Right renal pelvis (tissue), 4 donors: ENCODE measurements at places on chromosomes 1 and 21.

- no peak for DNase-seq
Measured at GRCh38 chr1:94713472-94714141, 106.5 kb upstream of the SLC44A3 start.

DNA sequence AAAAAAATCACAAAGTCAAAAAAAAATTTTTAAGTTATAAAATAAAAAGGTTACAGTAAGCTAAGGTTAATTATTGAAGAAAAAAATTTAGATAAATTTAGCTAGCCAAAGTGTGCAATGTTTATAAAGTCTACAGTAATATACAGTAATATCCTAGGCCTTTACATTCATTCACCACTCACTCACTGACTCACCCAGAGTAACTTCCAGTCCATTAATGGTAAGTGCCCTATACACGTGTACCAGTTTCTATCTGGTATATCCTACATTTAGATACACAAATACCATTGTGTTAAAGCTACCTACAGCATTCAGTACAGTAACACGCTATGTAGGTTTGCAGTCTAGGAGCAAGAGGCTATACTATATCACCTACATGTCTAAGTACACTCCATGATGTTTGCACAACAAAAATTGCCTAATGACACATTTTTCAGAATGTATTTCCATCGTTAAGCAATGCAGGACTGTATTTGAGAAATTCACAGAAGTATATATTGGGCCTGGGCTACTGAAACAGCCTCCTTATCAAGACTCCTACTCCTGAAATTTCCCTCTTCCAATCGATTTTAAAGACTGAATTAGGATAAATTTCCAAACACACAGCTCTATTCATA, 155.1 kb downstream of the COP1 start:
- no peak for DNase-seq

GRCh38 chr1:37839676-37840075, 19.7 kb downstream of the MTF1 start:
- DNase-seq = no peak

DNA sequence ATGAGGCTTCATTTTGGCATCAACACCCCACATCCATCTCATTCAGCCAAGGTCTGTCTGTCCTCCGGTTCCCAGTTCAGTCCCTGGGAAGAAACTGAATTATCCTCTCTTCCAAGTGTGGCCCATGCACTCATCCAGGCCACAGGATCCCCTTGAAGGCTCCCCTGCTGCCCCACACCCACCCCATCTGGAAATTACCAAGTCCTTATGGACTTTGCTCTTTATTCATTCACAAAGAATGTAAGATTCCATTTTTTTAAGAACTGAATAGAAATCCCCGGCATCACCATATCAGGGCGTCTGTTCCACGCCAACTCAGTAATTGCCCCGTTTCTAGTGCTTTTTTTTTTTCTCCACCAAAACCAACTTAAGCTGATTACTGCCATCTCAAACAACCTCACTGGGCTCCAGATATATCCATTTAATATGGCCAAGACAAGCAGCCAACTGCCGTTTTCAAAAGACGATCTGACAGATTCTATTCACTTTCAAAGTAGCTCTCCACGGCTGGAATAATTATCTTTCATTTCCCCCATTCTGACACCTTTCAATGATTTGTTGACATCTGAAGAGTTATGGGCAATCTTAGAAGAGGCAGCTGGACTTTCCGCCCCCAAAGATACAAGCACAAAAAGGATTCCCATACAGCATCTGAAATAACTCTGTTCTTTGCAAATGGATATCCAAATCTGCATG, 55.9 kb downstream of the OLIG1 start:
- no peak for DNase-seq

DNA sequence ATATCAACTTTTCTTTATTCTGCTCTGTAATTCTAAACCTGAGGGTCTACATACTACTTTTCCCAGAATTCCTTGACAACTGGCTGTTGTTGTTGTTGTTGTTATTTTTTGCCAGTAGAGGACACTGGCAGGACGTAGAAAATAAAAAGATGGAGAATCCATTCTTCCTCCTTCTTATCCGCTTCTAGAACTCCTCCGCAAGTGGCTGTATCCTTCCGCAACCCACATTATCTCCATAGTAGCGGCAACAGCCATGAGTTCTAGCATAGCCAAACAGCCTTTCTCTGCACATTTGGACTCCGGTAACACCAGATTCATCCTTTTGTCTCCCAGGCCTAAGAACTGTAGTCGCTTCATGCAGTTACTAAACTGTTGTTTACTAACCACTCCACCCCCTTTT, 91.1 kb upstream of the CACHD1 start:
- no peak for DNase-seq

DNA sequence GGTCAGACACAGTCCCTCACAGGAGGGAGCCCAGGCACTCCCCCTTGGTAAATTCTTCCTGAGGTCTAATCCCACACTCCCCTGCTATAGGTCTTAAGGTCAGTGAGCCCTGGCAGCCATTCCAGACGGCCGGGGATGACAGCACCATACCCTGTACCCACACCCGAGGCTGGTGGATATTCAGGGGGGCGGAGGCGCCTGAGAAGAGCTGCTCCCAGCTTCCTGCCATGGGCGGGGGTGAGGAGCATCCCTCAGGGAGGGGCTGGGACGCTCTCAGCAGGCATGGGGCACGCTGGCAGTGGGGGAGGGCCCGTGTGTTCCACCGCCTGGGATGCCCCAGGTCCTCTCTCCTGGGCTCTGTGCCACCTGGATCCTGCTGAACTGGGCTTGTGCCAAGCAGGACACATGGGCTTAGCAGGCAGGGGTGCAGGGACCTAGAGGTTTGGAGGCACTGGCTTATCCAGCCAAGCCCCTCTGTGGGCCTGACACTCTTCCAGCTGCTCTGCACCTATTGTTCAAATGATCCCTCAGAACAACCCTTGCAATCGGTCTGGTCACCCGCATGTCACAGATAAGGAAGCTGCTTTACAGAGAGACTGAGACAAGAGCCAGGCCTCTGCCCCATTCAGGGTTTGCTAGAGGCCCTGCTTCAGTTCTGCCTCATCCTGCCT, 5.7 kb upstream of the ADGRB2 start:
- no peak for DNase-seq

GRCh38 chr1:167248707-167249642, 28.3 kb downstream of the POU2F1 start:
- no peak for DNase-seq

DNA sequence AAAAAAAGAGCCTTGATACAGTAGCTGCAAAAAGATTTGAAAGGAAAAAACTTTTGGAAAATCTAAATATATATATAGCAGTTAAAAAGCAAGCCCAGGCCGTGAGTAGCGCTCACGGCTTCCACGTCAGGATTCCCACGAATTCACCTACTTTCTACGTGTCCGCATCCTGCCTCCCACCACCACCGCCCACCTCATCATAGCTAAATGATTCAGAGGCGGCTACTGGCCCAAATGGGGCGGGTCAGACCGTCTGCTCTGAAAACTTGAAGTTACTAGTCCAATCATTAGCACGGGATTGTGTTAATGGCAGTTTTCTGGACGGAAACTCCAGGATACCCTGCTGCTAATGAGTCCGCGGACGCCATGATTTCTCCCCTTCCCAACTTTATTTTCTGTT, 1.3 kb upstream of the CCSAP start:
- no peak for DNase-seq

GRCh38 chr1:109331113-109331512, 24.3 kb upstream of the MYBPHL start:
- DNase-seq = no peak

DNA sequence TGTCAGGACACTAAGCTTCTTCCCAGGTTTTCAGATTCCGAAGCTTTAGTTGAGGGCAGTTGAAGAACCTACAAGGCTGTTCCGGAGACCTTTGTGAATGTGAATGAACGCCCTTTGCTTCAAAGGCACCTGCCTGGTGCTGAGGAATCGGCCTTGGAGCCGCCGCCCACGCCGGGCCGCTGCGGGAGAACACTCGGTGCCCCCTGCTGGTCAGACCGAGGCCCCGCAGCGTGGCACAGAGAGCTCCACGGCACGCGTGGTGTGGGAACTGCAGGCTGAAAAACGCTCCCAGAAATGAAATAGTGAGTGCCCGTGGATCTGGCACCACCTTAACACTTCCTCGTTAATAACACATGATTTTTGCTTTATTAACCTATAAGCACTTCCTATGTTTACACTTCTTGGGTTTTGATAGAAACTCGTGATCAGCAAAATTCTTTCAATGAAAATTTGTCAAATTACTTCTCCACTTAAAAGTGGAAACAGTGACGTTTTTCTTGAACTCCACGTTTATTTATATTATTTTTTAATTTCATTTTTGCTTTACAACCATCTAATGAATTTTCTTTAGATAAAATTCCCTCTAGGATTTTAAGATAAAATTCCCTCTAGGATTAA, 460.6 kb downstream of the DSCAM start:
- peak; percentile 4 for DNase-seq

- no peak for DNase-seq
Measured at GRCh38 chr1:61344696-61345095, 262.3 kb downstream of the NFIA start.

- DNase-seq = no peak
Measured at GRCh38 chr1:98764485-98764884, 103.0 kb downstream of the SNX7 start.

GRCh38 chr1:1554926-1555915, 14.8 kb upstream of the TMEM240 start:
- DNase-seq = no peak

DNA sequence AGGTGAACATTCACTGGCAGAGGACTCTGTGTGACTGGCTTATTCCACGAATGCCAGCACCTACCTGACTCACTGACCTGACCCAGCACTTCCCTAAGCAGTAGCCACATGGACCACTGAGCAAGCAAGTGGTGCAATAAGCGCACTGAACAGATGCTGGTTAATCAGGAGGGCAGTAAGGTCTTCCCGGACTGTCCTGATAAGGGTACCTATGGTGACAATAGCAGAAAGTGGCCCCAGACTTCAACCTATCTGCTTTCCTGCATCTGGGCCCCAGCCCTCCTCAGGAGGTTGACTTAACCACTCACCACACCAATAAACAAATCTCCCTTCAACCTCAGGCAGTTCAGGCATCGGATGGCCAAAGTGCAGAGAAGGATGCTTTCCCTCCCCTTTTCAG, 65.7 kb downstream of the SETD4 start:
- no peak for DNase-seq

- DNase-seq = no peak
Measured at GRCh38 chr1:5519366-5520135, 472.7 kb downstream of the NPHP4 start.

- DNase-seq = no peak
Measured at GRCh38 chr1:173505391-173505790, 28.3 kb downstream of the PRDX6 start.

DNA sequence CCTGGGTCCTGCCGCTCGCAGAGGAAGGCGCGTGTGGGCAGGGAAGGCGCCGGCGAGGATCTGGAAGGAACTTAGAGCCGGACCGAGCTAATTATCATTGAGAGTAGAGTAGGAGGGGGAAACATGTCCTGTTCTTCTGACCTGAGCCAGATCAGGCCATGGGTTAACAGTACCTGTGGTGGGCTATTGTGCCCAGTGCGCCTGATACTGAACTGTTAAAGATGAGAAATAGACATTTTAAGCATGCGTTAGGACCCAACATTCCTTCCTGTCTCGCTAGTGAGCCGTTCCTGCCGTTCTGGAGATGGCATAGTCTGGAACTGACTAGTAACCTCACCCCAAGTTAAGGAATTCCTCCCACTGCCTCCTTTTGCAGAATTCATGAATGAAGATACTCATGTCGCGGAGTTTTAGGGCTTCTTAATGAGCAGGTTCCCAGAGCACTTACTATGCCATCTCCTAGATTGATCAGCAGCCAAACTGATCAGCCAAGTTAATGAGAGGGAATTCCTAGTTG, 870 bp downstream of the STRIP1 start:
- no peak for DNase-seq

DNA sequence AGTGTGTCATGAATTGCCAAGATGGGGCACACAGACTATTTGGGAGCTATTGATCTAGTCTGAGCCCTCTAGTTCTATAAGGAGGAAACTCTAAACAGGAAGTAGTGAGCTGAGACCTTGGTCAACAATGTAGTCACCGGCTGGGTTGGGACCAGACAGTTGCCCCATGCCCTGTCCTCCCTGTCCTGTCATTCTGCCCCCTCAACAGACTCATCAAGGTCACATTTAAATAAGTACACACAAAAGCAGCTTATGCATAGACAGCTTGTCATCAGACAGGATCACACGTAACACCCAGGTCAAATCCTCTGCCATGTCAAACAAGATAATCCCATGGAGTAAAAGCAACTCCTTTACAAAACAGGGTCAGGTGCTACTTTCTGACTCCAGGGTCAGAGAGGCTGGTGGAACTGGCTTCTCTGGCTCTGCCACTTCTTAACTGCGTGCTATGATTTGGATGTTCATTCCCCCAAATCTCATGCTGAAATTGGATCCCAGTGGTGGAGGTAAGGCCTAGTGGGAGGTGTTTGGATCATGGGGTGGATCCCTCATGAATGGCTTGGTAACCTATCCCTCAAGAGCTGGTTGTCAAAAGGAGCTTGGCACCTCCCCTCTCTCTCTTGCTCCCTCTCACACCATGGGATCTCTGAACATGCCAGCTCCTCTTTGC, 128.9 kb downstream of the HIVEP3 start:
- DNase-seq = no peak

DNA sequence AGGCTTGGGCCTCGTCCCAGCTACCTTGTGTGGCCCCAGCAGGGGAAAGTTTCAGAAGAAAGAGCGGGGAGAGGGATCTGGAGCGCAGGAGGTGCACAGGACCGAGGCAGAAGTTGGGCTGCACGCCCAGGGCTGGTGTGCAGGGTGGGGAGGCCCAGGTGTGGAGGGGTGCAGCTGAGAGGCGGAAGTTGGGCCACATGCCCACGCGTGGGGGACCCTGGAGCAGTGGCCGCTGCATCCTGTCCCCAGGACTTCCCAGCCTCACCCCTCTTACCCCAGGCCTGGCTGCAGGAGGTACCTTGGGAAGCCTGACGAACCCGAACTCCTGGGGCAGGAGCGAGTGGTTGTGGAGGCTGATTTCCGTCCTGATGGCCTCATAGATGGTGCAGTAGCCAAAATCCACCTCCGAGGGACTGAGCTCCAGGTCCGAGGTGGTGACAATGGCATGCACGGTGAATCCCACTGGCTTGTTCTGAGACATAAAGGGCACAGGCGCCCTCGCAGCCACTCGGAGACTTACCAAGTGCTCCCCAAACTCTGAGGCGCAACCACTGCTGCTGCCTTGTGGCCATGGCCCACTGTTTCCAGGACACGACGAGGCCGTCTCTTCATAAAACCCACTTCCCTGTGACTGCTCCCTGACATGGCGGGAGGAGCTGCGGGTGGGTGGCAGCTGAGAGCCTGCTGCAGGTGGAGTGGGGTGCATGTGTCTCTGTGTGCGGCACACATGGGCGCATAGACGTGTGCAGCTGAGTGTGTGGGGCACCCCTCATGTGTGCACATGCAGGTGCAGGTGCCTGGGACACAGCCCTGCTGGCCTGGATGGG, 20.4 kb upstream of the TMEM52 start:
- no peak for DNase-seq

DNA sequence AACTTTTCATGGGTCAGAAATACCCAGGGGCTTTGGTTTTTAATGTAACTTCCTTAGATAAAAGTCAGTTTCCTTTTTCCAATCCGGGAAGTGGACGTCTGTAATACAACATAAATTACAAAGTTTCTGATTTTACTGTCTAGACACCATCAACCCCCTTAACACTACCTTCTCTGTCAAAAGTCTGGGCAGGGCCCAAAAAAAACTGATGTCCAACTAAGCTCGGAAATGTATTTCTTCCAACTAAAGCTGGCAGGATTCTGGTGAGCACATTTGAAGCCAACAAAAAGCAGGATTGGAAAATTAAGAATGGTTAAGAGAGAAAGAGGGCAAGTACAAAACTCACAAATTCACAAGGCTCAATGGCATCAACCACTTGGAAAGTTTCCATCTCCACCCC, 24.3 kb downstream of the DDAH1 start:
- DNase-seq = no peak
